ENCODE measurements at places on chromosomes 12 and 14. TPM values are rescaled to one million over a fixed set of nuclear protein-coding genes. Genes with fewer than 3 reads are reported as not detected.

The GLTP gene
- total RNA-seq, result 33.5 TPM

GRCh38 chr12:111283521-111283920 is 85.4 kb downstream of the PHETA1 start:
- no peak for DNase-seq

DNA sequence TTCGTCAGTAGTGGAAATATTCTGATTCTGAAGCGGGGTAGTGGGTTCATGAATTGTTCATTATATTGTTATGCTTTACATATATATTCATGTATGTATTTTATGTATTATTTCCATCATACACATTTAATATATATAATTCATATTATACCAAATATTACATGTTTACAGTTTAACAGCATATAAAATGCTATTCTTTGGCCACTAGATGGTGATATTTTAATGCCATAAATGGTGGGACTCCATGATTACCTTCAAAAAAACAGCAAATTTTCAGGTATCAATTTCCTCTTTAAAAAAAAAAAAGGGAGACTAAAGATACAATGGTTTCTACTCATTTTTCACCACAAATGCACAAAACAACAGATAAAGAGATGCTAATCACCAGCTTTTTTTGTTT is 41.0 kb downstream of the BDKRB1 start:
- DNase-seq, result no peak

The FBLN5 gene
- 94.5 TPM for total RNA-seq

- no peak for DNase-seq
These were observed 150.1 kb downstream of the SUDS3 start for GRCh38 chr12:118526255-118527095.

DNA sequence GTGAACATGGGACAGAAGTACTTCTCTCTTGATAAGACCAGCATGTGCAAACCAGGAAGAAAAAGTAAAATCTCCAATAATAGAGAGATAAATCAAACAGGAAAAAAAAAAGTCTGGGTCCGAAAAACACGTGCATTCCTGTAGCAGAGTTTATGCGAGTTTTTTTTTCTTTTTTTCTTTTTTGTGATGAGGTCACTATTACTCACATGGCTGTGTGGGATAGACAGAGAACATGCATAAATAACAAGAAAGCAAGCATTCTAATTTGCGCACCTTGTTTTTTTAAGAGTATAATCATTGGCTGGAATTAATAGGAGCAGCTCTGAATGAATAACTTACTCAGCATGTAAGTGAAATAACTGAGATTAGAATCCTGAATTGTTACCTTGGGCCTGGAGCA is 91.9 kb upstream of the CPM start:
- DNase-seq, result no peak

The TESPA1 gene
- total RNA-seq, result 0.83 TPM

The BLOC1S1 gene
- total RNA-seq, result 355 TPM

GRCh38 chr12:54890339-54890738 is 36.0 kb downstream of the MUCL1 start:
- no peak for DNase-seq

- no peak for DNase-seq
These were observed 120.0 kb upstream of the NOS1 start for GRCh38 chr12:117481470-117481869.

- DNase-seq, result no peak
These were observed 45.0 kb upstream of the CCDC91 start for GRCh38 chr12:28145216-28145615.

The DNAI7 gene
- not detected for total RNA-seq

DNA sequence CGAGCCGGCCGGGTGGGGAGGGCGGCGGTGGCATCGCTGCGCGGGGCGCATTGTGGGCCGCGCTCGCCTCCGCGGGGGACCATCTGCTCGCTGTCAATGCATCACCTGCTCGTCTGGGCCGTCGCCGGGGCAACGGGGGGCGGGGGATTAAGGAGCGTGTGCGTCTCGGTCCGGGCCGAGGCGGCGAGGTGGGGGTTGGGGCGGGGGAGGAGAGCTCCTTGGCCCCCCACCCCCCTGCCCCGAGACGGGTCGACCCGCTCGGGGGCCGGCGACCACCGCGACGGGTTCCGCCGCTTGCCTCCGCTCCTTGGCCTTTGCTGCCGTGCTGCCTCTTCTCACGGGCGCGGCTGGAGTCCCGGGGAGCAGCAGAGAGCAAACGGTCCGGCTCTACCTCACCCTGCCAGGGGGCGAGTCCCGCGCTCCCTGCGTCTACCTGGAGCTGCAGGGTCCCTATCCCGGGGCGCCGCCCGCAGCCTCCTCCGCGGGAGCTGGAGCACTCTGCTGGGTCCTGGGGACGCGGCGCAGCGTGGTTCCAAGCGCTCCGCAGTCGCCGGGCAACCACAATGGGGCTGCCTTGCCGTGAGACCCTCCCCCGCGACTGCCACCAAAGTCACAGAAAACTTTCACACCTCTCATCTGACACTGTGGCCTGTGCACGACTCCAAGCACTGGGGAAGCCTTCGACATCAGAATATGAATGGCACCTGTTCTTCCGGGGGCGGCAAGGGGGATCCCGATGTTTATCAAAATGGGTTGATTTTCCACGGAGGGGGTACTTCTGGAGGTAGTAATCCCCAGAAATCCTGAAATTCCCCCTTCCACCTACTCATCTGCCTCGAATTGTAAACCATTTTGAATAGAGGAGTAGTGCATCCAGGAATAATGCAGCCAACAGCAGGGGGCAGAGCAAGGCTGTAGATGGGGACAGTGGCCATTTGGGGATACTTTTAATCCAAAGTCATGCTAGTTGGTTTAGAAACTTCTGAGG is at the start of gene C12orf42:
Gene C12orf42, minus strand, starts transcription at position 500 of the 988 bp plus-strand sequence. CDS start 17,542 bp downstream, outside the sequence.
- no peak for DNase-seq

DNA sequence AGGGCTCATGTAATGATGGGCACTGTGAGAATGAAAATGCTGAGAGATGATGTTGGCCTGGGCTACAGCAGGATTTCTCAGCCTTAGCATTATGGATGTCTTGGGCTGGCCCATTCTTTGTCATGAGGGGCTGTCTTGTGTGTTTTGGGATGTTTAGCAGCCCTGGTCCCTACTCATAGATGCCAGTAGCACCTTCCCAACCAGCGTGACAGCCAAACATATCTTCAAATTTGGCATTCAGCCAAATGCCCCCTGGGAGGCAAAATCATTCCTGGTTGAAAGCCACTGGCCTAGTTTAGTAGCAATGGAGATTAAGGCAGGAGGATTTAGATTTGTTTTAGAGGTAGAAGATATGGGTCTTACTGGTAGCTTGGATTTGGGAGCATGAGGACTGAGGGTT is 26.6 kb downstream of the UBE3B start:
- no peak for DNase-seq

- no peak for DNase-seq
These were observed 23.5 kb downstream of the ASB2 start for GRCh38 chr14:93952829-93953228.

- no peak for DNase-seq
These were observed 166.7 kb downstream of the SLC38A4 start for GRCh38 chr12:46659032-46659650.

- DNase-seq, result no peak
These were observed 114.0 kb downstream of the SLC38A4 start for GRCh38 chr12:46711756-46712155.

The GYS2 gene
- not detected for total RNA-seq

- no peak for DNase-seq
These were observed 8.4 kb upstream of the GLIPR1 start for GRCh38 chr12:75471902-75472890.

DNA sequence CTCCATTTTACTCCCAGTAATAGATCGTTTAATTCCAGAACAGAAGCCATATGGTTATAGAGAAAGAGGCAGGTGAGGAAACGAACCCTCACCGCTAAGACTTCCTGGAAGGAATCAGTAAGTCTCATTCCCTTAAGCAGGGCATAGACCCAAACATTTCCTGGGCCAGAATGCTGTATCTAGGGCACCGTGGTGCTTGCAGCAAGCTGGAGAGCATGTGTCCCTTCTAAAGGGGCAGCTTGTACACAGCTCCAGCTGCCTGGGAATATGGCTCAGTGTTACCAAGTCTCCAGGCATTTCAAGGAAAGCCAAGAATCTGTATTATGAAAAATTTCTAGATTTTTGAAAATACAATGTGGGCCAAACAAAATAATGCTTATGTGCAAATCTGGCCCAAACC is 73.4 kb downstream of the PPM1H start:
- no peak for DNase-seq

DNA sequence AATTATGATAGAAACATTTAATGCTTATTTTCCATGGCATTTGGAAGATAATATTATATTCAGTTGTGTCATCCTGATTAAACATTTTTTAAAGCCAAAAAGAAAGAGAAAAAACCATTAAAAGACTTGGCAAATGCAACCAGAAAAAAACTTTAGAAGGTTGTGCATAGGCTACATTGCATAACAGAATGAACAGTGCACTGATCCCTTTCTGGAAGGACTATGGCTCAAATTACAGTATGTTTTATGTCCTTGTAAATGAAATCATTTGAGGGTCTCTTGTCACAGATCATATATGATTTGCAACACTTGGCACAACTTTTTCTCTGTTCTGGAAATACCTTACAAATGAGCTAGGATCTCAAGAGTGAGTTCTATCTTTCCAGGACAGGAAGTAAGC is 275.2 kb upstream of the FLRT2 start:
- no peak for DNase-seq

GRCh38 chr14:35551081-35551480 is 17.1 kb downstream of the INSM2 start:
- DNase-seq, result no peak

The DAO gene
- total RNA-seq, result not detected

GRCh38 chr12:7042842-7043241 is 17.7 kb upstream of the C1S start:
- DNase-seq, result no peak

GRCh38 chr14:96160076-96160912 is 44.3 kb upstream of the BDKRB2 start:
- DNase-seq, result no peak

DNA sequence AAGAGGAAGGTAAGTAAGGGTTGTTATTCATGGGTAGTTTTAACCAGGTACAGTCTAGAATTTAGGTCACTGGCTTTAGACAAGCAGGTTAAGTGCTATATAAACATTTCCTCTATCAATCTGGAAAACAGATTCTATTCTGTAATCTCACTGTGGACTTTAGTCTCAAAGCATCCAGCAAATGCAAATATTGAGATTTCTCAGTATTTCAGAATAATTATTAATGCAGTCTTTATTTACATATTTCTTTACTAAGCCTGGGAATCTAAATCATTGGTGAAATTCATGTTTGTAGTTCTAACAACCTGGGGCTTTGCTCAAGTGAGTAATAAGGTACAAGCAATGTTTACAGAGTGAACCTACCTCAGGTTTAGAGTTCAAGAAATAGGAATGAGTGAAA is 61.9 kb downstream of the SLC41A2 start:
- DNase-seq, result no peak

DNA sequence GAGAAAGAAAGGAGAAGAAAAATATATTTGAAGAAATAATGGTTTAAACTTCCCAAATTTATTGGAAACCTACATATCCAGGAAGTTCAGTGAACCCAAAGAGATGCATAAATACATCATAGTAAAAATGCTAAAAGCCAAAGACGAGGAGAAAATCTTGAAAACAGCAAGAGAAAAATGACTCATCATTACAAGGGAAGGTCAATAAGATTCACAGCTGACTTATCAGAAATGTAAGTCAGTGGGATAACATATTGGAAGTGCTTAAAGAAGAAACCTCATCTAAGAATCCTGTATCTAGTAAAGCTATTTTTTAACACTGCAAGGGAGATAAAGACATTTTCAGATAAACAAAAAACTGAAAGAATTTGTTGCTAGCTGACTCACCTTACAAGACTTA is 19.9 kb downstream of the RIC8B start:
- DNase-seq, result no peak

GRCh38 chr12:1820191-1820895 is at the start of gene LRTM2:
Gene LRTM2 (plus strand): TSS chr12:1820565. CDS start chr12:1828149, 7,584 bp downstream.
- no peak for DNase-seq

All from sigmoid colon (tissue), 7 donors.